ENCODE measurements at places on chromosomes 12 and 14.

GRCh38 chr12:64097366-64098105, 124.6 kb downstream of the KICS2 start:
- no peak for DNase-seq

- no peak for DNase-seq
Observed at GRCh38 chr14:62896932-62897456, 148.3 kb downstream of the KCNH5 start.

- no peak for DNase-seq
Observed at GRCh38 chr12:24911271-24911791, 37.6 kb downstream of the BCAT1 start.

- DNase-seq: no peak
Observed at GRCh38 chr12:8697120-8697475, 693 bp upstream of the RIMKLB start.

DNA sequence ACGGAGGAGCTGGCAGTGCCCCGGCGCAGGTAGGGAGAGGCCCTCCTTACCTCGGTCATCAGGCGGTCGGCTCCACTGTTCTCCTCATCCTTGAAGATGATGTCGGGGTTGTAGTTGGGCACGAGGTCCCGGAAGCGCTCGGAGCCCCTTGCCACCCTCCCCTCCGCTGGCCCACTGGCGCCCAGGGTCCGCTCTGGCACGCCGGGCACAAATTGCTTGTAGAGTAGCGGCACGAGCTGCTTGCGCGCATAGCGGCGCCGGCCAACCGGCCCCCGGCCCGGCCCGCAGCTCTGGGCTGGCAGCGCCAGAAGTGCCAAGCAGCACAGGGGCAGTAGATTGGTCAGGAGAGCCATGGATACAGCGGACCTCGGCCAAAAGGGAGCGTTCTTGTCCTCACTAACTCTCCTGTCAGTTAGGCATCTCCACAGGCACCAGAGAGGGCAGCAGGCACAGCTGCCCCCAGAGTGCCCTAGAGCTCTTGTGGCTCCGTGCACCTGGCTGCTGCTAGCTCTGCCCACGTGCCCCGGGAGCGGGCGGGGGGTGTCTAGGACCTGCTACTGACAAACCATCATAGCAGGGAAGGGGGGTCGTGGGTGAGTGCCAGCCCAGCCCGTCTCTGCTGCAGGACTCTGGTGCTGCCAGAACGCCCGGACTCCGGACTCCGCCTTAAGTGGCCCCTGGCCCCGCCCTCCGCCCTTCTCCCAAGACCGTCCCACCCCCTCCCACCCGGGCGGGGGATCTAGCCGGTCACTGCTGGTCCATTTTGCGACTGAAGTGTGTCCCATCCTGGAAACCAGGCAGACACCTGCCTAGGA, at the start of gene DHH:
DHH (minus strand) TSS at position 642 of the 815 bp plus-strand sequence; CDS start at position 353, 289 bp downstream.
- no peak for DNase-seq

DNA sequence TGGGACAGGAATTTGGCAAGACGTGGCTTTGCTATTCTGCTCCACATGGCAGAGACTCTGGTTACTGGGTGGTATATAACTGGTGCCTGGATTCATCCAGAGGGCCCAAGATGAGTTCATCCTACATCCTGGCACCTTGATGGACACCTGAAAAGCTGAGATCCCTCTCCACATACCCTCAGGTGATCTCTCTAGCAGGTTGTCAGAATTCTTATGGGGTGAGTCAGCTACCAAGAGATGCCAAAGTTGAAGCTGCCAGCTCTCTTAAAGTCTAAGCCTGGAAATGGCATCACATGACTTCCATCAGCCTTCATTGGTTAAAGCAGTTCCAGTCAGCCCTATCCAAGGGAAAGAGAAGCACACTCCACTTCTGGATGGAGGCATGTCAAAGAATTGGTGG, 300.7 kb upstream of the SEL1L start:
- no peak for DNase-seq

GRCh38 chr12:57027805-57028153, 11.4 kb upstream of the TAC3 start:
- no peak for DNase-seq

DNA sequence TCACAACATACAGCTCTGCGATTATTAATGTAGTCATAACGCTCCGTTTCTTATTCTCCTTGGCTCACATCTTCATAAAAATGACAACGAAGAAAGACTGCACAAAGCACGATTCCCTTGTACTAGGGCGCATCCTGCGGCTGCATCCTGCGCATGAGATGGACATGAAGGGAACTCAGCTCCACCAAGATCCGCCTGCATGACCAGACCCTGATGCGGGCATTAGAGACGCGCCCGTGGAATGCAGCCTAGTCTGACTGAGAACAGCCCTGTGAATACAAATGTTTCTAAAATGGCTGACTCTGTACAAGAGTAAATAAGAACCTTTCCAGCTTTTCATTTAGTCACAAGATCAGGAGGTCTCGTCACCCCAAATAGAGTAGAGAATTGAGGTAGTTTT, 422.2 kb downstream of the NOVA1 start:
- no peak for DNase-seq

DNA sequence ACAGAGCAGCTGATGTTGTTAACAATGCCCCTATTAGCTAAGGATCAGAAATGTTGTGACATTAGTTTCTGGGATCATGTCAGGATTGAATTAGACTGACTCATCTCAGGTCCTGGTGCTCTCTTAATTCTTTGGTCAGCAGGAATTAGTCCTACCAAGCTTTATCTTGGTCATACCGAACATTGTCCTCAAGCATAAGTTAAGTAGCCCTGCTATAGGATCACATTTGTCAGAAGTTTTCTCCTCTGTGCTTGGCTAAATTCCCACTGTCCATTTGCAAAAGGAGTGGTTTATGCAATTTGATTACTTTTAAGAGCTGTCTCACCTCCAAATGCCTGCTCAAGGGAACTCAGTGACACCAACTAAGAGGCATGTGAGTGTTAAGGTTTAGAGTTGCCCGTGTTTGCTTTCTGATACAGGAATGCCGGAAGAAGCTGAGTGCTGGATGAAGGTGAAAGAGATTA, 48.4 kb upstream of the IFNG-AS1 start:
- DNase-seq: no peak

- DNase-seq: no peak
Observed at GRCh38 chr12:3320881-3321509, 170.0 kb upstream of the PRMT8 start.

DNA sequence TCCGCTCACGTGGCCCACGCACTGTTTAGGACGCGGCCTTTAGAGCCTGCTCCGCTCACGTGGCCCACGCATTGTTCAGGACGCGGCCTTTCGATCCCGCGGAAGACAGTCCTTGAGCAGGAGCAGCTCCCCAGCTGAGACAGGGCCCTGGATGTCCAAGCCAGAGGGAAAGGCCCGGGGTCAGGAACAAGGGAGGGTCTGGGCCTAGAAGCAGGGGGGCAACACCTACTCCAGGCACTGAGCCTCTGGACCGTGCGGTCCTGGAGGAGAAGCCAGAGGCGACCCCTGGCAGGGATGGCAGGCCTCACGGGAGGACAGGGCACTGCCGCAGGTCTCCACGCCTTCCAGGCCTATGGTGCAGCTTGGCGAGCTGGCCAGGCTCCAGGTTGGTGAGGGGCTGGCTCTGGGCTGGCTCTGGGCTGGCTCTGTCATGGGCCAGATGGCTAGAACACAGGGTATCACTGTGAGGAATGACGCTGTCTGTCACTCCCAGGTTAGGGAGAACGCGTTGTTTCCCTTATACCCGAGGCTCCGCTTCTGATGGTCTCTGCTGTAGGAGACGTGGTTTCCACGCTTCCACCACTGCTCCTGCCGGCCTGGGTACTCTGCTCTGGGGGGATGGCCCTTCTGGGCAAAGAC, 341.7 kb downstream of the TMEM121 start:
- no peak for DNase-seq

DNA sequence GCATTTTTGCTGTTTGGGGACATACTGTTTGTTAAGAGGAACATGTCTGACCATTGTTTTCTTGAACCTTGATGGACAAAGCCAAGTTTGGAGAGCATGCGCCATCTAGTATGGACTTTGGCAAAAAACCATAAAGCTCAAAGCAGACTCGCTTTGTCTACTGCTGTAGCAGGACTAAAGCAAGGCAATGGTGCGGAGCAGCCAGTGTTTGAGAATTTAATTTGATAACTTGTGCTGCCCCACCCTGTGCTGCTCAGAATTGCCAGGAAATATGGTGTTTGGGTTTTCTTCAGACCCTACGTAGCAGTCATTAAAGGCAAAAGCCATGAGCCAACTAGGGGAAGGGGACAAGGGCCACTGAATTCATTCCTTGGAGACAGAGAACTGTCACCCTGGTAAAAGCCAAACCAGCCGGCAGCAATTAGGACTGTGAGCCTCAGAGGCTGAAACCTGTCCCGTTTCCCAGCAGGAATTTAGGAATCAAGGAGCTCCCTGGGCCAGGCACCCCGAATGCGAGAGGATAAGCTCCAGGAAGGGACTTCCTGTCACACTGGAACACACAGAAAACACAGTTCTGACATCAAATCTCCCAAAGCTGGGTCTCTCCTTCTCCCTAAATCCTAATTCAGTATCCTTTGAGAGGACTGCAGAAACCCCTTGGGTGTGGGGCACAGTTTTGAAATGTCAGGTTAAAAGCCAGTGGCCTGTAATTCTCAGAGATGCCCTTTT, 1.1 kb downstream of the AVIL start:
- no peak for DNase-seq

- DNase-seq: peak; percentile 66
Observed at GRCh38 chr12:32273712-32274111, 125.6 kb upstream of the FGD4 start.

- DNase-seq: no peak
Observed at GRCh38 chr14:43313719-43314118, 1193.4 kb downstream of the FSCB start.

GRCh38 chr12:31906557-31907301, 52.5 kb upstream of the RESF1 start:
- DNase-seq: no peak

DNA sequence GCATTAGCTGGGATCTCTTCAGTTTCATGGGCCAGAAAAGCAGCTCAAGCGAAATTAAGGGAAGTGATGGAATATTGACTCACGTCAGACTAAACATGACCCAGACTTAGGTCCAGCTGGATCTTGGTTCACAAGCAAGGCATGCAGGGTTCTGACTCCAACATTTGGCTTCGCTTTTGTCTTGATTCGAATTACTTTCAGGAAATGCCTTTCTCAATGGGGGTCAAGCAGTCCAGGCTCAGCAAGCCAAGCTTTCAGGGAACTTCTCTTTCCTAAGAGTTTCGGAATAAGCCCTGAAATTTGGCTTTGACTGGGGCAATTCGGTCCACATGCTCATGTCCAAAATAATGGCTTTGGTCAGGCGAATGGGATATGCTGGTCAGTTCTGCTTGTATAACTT, 678.7 kb upstream of the TMEM132C start:
- DNase-seq: no peak

DNA sequence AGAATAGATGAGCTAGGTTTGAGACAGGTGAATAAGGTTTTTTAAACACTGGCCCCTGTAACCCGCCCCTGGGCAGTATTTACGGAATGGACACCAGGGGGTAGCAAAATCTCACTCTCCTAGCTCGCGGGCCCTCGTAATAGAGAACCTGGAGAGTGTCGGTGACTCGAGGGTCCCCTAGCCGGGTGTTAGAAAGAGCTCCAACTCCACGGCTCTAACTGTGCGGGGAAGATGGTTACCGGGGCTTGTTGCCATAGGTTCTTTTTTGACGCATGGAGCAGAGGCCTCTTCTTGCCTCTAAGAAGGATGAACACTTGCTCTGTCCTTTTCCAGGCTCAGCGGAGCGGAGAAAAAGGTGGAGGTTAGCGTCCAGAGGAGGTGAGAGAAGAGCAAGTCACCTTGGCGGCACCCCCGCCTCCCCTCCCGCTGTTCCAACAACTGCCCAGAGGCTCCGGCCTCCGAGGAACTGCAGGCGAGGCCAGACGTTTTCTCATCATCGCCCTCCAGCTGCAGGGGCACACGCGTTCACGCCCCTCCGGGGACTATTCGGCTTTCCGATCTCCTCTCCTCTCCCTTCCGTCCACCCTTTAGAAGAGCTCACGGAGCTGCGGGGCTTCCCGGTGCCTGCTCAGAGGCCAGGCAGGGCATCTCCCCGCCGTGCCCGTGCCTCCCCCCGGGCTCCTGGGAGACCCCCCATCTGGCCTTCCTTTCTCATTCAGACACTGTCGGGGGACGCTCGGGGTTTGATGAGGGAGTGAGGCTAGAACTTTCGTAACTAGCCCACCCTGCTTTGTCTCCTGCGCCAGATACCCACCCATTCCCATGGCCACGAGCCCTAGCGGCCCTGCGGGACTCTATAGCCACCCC, 1.4 kb upstream of the ARHGEF40 start:
- peak; percentile 85 for DNase-seq

GRCh38 chr14:99125616-99126431, 146.2 kb downstream of the BCL11B start:
- DNase-seq: no peak

GRCh38 chr12:56898938-56899337, 35.3 kb downstream of the SDR9C7 start:
- no peak for DNase-seq

DNA sequence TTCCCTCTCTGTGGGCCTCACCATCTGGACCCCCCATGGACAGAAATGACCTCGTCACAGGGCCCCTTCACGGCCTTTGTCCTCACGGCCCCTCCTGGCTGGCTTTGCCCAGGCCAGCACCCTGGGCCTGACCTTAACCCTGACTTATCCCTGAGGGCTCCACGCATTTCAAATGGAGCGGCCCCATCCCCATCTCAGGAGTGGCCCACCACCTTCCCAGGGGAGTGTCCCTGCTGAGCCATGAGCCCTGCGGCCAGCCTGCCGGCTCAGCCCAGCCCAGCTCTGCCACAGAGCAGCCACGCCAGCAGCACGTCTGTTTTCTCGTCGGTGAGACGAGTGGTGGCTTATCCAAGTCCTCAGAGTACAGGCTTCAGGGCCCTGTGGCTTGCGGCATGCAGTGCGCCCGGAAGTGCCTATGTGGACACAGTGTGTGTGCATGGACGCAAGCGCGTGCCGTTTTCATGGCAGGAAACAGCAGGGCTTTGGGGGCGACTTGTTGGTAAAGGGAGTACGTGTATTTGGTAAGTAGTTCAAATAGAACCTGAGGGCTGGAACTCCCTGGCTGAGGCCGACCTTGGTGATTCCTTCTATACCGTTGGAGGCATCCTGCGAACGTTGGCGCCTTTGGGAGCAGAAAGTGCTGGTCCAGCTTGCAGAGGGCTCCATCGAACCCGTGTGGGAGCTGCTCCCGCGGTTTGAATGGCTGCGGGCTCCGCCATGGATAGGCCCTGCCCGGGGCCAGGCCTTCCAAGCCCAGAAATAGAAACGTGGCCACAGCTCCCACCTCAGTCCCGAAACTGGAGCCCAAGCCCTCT, 52.1 kb downstream of the LRCOL1 start:
- no peak for DNase-seq
